ENCODE measurements at places on chromosomes 7 and 10.

DNA sequence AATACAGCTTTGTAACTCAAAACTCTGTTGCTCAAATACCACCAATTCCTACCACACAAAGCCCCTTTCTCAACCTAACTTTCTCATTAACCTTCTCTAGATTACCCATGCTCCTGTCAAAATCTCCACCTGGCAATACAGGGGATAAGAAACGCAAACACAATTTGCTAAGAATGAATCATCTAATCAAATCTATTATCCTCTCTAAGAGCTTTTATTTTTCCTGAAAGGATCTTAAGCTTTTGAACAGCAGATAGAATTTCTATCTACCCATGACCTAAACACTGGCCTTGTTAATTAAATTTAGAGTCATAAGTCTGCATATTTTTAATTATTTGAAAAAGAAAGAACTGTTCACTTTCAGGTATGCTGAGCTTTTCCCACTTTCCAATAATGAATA, 98.3 kb downstream of the HBP1 start:
- no peak for DNase-seq

- no peak for DNase-seq
Observed at GRCh38 chr7:105057472-105057871, 43.5 kb downstream of the KMT2E start.

DNA sequence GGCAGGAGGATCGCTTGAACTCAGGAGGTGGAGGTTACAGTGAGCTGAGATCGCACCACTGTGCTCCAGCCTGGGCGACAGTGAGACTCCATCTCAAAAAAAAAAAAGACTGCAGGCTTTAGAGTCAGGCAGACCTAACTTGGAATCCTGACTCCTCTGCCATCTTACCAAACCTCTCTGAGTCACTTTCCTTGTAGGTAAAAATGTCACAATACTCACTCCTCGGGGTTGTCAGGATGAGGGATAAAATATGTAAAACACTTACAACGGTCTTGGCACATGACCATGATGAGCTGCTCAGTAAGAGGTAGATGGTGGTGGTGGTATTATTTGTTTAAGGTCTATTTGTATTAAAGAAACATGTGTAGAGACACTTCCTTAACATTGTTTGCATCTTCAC, 154.1 kb upstream of the PDE1C start:
- no peak for DNase-seq

DNA sequence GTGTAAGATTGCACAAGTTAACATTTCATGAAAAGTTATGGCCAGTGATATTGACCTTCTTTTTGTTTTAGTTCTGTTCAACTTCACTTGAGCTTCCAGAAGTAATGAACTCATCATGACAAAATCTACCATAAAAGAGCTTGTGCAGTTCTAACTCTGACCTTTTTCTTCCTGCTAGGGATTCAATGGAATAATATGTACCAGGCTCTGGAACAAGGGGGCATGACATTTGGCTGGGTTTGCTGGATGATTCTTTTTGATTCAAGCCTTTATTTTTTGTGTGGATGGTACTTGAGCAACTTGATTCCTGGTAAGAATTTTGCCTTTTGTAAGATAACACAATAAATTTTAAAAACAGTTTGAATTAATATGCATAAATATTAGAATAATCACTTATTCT, 205.0 kb downstream of the ABCA13 start:
- no peak for DNase-seq

DNA sequence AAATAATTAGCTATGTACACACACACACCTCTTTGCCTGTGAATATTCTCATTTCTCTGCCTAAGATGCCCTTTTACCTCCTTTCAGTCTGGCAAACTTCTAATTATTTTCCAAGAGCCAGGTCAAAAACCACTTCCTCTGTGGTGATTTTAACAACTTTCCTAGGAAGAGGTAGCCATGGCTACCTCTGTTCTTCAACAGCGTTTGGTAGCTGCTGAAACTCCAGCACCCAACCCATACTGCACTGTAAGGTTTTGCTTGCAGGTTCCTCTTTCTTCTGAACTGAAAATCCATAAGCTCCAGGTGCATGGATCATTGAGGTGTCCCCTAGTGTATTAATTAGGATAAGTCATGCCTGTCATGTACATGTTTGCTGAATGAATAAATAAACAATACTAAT, 25.6 kb downstream of the NRCAM start:
- DNase-seq = no peak

- no peak for DNase-seq
Observed at GRCh38 chr7:147523056-147523455, 1067.5 kb upstream of the C7orf33 start.

- DNase-seq = no peak
Observed at GRCh38 chr10:52027055-52027705, 286.9 kb upstream of the DKK1 start.

- no peak for DNase-seq
Observed at GRCh38 chr7:13106513-13106912, 419.1 kb downstream of the ARL4A start.

GRCh38 chr10:123380491-123381085, 226.4 kb downstream of the BUB3 start:
- DNase-seq = no peak

DNA sequence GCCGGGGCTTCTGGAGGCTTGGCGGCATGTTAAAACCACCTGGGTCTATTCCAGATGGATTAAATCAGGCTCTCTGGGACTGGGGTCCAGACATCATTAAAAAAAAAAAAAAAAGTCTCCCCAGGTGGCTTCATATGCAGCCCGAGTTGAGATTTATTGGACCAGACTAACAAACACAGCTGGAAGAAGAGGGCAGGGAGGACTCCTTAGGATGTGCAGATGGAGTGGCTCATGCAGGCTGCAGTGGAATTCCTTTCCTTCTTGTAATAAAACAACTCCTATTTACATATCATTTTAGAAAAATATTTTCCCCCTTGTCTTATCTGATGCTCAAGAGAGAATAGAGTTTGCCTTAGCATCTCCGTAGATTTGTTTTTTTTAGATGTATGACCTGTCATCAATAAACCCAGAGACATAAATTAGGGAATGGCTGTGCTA, 238.1 kb downstream of the CAMK1D start:
- no peak for DNase-seq

DNA sequence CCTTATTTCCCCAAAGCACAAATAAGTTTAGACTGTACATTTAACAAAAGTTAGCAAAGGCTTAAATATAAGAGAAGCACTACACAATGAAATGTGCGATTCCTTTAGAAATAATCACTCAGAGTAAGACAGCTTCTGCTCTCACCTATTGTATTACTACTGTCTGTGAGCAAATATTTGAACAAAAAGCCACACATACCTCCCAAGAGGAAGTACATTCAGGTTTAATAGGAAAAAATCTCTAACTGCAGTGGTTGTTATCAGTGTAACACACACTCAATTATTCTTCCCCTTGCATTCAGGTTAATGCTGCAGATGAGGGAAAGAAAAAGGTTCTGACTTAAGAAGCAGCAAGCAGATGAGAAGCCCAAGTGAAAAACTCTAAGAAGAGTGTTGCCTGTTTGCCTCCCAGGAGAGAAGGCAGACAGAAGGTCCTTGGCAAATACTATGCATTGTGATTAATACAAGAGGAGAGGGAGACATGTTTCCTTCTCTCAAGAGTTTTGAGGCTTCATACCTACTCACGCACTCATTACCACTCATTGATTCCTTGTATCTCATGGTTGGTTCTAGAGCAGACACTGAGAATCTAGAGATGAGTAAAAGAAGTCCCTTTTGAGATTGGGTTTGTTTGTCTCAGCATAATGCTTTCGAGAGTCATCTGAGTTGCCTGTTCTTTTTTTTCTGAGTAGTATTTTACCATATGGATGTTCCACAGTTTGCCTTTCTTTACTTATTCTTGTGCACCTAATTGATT, 13.6 kb downstream of the GIMAP4 start:
- no peak for DNase-seq

- no peak for DNase-seq
Observed at GRCh38 chr7:98862716-98863420, 6.9 kb downstream of the TMEM130 start.

DNA sequence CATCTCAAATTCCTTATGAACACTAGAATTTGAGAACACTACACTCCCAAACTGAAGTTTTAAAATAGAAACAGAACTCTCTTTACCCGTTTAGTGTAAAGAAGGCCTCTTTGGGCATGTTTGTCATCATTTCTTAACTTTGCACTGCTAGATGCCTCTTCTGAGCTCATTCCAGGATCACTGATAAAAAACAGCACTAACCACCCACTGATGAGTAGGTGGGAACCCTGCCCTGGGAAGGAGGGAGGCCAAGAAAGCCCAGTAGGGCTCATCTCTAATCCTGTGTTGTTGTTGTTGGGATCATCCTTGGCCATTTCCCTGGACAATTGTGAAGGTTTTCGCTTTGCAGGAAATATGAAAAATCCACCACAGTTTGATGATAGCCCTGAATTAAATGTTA, 68.2 kb downstream of the CUBN start:
- DNase-seq = no peak

DNA sequence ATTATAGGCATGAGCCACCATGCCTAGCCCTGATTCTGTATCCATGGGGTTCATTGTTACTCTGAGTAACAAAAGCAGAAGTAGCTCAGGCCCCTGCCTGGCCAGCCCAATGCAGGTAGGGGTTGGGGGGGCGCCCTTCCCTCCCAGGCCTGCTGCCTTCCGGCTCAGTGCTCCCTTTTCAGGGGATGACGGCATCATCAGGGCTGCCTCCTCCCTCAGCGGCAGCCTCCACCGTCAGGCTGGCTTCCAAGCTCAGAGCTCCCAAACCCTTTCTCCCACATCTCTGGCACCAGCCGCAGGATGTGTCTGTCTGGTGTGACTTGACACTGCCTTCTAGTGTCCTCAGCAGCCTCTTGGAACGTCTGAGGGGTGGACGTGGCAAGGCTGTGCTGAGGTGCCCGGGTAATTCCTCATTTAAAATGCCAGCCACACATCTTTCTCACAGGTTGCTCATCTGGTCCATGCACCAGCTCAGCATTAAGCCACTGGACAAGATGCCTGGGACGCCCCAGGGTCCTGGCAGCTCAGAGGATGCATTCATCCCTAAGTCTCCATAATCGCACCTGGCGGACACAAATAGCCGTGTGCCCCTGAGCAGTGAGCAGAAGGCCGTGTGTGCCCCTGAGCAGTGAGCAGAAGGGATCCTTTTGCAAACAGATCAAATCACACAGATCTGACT, 38.2 kb downstream of the PAPOLB start:
- DNase-seq = no peak

DNA sequence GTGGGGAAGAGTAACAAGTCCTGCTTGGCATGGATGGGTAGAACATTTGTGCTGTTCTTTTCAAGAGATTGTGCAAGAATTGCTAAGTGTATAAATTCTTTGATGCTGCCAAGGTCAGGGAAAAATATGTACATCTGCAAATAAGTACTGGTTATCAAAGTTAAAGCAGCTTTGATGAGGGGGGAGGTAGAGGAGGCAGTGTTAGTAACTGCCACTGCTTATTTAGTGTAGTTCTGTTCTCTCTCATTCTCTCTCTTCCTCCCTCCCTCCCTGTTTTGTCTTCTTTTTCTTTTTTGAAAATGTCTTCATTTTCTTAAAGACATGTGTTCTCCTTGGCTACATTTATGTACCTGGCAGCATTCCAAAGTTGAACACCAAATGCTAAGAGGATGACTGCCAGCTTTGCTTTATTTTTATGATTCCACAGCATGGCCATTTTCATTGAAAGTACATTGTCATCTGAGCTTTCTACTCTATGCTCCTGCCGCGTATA, 18.6 kb downstream of the CACNB2 start:
- DNase-seq = no peak

GRCh38 chr7:107643938-107644308, 16.7 kb upstream of the SLC26A4 start:
- no peak for DNase-seq
